ENCODE measurements at places on chromosomes 3 and 15.

DNA sequence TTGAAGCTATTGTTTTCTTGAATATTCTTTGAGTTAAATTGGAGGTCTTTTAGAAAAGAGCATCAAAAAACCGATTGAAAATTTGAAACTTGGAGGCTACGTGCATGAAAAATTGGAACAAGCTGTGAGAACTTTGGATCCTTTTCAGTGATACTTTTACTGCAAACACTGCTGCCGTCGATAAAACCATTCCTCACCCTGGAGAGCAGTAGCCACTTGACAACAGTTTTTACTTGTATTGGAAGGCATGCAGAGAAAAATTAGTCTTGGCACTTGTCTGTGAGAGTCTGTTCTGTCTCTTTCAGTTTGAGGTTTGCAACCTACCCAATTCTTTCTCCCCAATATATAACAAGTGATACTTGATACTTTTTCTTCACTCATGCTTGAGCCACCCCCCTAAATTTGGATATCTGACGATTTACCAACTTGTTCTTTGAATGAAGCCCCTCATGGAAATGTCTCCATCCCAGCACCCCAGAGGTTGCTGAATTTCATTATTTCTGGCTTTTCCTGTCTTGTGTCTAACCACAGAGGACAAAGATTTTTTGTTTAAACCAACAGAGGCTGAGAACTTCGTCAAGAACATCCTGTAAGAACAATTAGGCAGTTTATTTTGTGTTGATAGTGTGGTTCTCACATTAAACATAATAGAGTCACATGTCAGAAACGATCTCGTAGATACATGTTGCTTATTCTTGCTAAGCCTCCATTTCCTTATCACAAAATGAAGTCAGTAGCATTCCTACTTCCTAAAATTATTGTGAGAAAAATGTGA, 307.3 kb upstream of the PLSCR5 start:
- DNase-seq: no peak

GRCh38 chr3:194103983-194104751, 31.8 kb upstream of the HES1 start:
- DNase-seq: peak; percentile 54

DNA sequence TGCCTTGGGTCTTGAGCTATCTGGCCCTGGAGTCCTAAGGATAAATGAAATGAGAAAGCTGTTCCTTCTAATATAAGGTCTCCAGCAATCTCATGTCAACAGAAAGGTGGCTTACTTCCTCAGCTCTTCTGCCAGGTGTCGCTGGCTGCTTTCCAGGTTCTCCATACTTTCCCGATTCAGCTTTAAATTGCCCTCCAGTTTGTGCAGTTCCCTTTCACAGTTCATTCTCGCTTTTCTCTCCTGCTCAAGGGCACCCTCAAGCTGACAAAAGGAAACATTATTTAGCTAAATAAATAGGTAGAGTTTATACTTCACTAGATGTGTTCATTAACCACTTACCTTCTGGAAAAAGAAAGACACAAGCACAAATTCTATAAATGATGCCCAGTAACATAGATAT, 73.0 kb downstream of the MYH15 start:
- no peak for DNase-seq

DNA sequence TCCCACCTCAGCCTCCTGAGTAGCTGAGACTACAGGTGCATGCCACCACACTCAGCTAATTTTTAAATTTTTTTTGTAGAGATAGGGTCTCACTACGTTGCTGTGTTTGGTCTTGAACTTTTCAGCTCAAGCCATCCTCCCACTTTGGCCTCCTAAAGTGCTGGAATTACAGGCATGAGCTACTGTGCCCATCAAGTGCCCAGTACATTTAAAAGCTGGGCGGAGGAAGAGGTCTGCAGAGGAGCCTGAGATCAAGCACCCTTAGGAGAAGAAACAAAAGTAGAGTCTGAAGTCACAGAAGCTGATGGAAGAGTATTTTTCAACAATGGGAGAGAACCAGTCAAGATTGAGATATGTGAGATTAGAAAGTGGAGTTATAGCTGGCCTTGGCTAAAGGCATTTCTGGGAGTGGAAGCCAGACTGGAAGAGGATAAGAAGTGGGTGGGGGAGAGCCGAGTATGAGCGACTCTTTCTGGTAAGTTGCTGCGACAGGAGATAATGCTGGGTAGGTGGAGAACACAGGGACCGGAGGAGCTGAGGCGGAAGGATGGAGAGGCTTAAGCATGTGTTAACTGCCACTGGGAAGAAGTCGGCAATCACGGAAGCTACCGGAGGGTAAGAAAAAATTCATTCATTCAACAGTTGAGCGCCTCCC, 782 bp upstream of the IREB2 start:
- peak; percentile 82 for DNase-seq
